ENCODE measurements at places on chromosomes 3 and 15.

- no peak for DNase-seq
These were observed 189.3 kb downstream of the SV2B start for GRCh38 chr15:91289324-91289723.

GRCh38 chr15:72995849-72996248 is 56.4 kb upstream of the NEO1 start:
- DNase-seq = no peak

GRCh38 chr3:169405076-169405475 is 258.4 kb downstream of the MECOM start:
- DNase-seq = no peak

DNA sequence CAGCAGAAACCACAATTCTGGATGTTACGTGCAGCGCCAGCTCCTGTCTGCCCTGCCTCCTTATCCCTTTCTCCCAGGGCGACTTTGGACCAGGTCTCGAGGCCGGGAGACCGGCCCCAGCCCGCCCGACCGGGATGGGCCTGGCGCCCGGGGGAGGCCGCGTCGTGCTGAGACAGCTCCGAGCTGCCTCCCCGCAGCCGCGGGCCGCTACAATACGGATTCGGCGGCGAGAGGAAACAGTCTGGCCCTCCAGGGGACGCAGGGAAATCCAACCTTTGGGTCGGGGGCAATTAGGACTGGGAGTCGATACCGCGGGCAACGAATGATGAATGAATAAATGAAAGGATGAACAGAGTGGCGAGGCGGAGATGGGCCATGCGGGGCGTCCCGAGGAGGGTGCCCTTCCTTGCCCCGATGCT is 537 bp downstream of the GRAMD2A start:
- DNase-seq = no peak

DNA sequence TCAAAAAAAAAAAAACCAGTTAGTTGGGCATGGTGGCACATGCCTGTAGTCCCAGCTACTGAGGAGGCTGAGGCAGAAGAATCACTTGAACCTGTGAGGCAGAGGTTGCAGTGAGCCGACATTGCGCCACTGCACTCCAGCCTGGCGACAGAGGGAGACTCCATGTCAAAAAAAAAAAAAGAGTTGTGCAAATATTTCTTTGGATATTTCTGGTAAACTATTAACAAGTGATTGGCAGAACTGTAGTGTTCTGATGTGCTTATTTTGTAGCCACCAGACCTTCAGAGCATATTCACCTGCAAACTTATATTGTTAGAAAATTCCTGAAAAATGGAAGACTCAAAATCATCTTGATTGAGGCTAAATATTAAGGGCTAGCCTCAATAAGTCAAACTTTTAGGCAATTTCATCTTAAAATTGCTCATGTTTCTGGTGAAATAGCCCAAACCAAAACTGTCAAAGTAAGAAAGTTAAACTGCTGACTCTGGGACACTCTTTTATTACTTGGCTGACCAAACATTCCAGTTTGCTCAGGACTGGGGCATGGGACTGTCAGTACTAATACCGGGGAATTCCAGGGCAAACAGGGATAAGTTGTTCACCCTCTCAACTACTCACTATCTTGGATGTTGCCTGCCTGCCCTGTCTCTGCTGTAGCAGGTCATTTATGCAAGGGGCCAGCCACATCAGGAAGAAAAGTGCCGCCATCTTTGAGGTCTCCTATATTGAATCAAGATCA is 37.0 kb downstream of the ABHD2 start:
- DNase-seq = no peak

DNA sequence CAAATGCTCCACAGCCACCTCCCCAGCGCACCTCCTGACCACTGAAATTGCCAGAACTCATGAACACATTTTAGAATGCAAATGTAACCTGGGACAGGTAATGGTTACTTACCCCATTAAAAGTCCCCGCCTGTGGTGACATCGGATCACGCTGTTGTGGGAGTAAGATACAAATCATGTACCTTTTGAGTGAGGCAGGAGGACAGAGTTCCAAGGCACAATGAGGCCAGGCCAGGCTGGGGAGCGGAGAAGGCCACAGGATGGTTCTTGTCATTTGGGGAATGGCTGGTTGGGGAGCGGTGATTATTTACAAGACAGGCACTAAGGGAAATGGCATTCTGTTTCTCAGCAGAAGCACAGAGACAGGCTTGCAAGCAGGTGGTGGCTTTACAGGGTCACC is 490.0 kb downstream of the EDEM1 start:
- no peak for DNase-seq

GRCh38 chr15:61081027-61081322 is 148.1 kb downstream of the RORA start:
- DNase-seq = no peak

GRCh38 chr15:43901495-43901894 is 74.7 kb downstream of the WDR76 start:
- no peak for DNase-seq

DNA sequence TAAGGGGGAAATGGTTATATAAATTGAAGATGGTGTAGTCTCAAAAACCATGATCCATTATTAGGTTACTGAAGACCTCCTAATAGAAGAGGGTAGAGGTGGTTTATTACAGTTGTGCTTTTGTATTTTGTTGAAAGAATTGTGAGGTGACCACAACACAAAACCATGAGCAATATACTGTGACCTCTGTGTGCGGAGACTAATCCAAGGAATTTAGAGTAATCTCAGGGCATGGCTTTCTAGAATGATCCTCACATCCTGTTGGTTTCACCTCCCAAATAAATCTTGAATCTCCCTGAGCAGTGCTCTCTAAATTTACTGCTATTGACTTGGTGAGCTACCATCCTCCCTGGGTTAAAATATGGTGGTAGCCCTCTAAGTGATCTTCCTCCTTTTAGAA is 52.3 kb downstream of the PTPRG start:
- DNase-seq = no peak

- DNase-seq = peak; percentile 11
These were observed 138.3 kb upstream of the UBP1 start for GRCh38 chr3:33578325-33579177.

- no peak for DNase-seq
These were observed 380.9 kb upstream of the RARB start for GRCh38 chr3:25046911-25047771.

- no peak for DNase-seq
These were observed 18.3 kb downstream of the RGMA start for GRCh38 chr15:93070551-93071296.

Measured in GM04503 (cell line).